ENCODE measurements at places on chromosomes 6 and 20.

GRCh38 chr6:41460742-41461336 is 85.3 kb upstream of the FOXP4 start:
- peak; percentile 8 for DNase-seq

DNA sequence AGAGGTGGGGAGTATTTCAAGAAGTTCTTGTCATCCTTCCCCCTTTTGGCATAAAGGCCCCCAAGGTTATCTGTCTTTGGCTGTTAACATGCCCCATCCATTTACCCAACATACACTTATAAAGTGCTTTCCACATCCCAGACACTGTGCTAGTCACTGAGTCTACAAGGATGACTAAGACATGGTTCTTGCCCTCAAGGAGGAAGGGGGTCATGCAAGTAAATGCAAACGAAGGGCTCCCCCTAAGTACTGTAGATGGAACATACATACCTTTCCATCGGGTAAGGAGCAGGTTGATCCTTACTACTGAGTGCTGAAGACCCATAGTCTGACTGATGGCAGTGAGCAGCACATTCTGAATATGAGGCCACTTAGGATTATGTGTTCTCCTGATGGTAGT is 38.3 kb downstream of the HECA start:
- DNase-seq: no peak

DNA sequence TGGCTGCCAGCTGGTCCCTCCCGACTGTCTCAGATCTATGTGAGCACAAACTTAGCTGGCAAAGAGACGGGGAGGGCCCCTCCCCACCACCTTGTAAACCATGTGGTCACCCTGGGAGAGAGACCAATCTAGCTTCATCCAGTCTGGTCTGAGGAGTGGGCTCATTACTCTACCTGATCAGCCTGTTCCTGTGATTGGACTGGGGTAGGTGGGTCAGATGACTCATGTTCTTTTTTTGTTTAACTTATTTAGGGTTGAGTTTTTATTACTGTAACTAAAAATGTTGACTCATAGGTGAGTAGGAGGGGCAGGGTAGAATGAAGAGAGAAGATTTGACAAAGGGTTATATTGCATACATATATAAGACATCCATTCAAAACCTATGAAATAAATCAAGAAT is 4.7 kb downstream of the GSTA4 start:
- DNase-seq: peak; percentile 31

- no peak for DNase-seq
These were observed 12.4 kb downstream of the PEDS1 start for GRCh38 chr20:50141018-50141675.

GRCh38 chr6:155004576-155005372 is 9.7 kb downstream of the TIAM2 start:
- no peak for DNase-seq

DNA sequence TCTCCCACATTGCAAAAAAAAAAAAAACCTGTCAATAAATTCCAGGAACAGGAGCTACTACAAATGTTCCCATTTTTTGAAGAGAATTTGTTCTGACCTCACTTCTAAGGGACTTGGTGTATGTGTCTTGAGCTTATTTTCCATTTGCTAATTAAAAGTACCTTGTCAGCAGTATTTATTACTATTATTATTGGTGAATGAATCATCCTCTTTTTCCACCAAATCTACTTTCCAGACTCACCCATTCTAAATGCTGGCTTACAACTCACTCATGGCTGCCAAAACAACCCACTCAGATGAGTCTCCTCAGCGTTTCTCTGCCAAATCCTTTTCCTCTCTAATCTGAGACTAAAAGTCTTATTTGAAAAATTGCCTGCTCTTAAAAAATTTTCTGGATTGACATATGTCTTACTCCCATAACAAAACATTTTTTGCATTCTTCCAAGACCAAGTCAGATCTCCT is 33.2 kb upstream of the TASP1 start:
- DNase-seq: peak; percentile 90

- no peak for DNase-seq
These were observed 1067.0 kb upstream of the MAP3K7 start for GRCh38 chr6:91653895-91654294.

DNA sequence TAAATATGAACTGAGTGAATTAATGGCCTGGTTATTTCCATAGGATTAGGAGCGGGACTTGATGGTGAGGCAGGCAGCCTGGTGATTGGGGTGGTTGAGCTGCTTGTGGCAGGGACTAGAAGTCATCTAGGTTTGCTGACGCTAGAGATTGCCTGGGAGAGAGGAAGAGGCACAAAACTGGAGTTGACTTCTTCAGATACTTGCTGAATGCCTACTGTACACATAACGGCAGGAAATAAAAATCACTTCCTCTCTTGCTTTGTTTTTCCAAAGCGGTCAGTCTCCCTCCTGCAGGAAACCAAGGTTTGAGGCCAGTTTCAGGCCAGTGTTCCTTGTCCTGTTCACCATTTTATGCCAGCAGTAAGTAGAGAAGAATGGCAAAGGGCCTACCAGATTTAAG is 36.7 kb upstream of the MYLIP start:
- DNase-seq: no peak

DNA sequence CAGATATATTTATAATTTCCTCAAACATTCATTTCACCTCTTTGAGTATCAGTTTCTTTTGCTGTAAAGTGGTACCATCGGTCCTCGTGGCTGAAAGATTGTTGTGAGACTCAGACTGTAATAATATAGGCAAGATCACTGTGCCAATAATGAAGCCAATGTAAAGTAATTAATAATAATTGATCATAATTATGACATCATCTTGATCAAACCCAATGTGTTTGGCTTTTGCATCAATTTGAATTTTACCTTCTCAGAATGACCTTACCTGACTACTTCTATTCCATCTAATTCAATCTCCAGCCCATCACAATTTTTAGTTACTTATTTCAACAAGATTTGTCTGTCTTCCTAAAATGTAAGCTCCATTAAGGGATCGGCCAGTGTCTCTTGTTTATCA is 15.8 kb upstream of the MTRF1L start:
- DNase-seq: no peak

- DNase-seq: peak; percentile 98
These were observed 502.2 kb upstream of the JARID2 start for GRCh38 chr6:14743474-14744211.

DNA sequence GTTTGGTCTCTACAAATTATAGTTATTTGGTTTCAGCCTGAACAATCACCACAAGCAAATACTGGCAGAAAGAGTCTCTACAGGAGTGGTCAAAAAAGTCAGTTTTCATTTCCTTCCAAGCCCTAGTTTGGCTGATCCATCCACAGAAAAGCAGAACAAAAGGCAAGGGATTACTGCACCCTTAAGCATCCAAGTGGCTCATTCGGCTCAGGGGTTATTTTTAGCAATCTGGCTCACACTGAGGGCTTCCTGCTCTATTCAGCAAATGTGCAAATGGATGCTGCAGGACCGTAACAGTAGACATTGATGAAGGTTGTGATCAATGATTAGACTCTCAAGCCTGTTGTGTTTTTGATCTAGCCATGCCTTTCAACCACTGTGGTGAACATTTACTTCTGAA is 62.2 kb upstream of the FABP7 start:
- DNase-seq: peak; percentile 58
